AG04449 (cell line): ENCODE measurements at places on chromosomes 7 and 10.

- no peak for DNase-seq
These were observed 25.8 kb upstream of the SLF2 start for GRCh38 chr10:100886963-100887362.

DNA sequence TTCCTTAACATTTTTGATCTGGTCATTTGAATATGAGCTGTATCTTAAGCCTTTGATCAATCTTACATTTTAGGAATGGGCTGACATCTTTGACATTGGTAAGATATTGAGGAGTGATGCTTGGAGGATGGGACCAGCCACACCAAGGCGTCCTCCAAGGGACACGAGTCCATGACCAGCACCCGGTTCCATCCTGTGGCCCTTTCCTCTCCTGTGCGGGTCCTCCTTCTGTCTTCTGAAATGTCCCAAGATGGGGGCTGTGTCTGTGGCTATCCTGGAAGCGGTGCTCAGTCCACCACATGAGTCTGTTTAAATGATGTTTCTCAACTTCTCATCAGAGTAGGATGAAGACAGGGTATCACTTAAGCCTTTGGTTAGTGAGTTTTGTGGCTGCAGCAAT lies 67.3 kb upstream of the SHH start:
- DNase-seq: no peak

- no peak for DNase-seq
These were observed 116.8 kb downstream of the CPED1 start for GRCh38 chr7:121105262-121105661.

GRCh38 chr7:16471933-16472332 lies 6.4 kb upstream of the SOSTDC1 start:
- DNase-seq: no peak

GRCh38 chr7:29320577-29320976 lies 126.0 kb downstream of the CHN2 start:
- no peak for DNase-seq

GRCh38 chr10:37535459-37536246 lies 321.8 kb downstream of the ZNF248 start:
- no peak for DNase-seq

DNA sequence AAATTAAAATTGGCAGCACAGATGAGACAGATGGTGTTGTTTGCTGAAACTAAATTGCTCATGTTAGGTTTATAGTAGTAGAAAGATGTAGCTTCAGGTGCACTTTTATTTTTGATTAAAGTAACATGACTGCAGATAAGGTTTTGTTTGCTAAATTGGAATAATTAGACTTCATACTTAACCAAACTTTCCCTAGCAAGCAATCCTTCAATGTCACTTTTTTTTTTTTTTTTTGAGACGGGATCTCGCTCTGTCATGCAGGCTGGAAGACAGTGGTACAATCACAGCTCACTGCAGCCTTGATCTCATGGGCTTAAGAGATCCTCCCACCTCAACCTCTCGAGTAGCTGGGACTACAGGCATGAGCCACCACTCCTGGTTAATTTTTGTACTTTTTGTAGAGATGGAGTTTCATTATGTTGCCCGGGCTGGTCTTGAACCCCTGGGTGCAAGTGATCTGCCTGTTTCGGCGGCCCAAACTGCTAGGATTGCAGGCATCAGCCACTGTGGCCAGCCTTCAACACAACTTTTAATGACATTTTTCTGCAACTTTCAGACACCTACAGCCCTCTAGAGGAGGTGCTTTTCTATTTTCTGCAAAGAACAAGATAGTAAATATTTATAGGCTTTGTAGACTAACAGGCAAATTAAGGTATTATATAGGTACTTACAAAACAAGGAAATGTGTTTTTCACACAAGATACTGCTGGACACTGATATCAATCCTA lies 84.8 kb upstream of the CCNY start:
- DNase-seq: no peak

DNA sequence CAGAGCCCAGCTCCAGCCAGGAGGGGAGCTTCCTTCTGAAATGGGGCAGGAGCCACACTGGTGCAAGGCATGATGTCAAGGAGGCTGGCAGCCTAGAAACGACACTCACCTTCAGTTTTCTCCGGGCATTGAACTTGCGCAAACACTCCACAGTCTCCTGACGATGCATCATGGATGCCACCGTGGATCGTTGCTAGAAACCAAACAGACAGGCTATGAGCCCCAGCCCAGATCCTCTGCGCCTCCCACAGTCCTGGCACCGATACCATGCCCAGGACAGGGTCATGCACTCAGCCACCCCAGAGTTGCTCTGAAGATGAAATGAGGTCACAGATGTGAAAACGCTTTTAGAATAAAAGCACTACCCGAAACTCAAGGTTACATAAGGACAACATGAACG lies 31.0 kb upstream of the NDST2 start:
- no peak for DNase-seq

- no peak for DNase-seq
These were observed 893.4 kb downstream of the XPNPEP1 start for GRCh38 chr10:109029870-109030269.

DNA sequence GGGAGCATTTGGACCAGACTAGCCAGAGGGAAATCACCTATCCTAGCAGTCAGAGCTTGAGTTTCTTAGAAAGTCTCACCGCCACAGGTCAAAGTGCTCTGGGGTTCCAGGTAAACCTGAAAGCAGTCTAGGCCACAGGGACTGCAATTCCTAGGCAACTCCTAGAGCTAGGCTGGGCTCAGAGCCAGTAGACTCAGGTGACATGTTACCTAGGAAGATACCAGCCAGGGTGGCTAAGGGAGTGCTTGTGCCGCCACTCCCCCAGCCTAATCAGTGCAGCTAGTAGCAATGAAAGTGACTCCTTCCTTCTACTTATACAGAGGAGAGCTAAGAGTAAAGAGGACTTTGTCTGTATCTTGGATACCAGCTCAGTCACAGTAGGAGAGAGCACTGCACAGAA lies 348.7 kb upstream of the HPS1 start:
- no peak for DNase-seq

DNA sequence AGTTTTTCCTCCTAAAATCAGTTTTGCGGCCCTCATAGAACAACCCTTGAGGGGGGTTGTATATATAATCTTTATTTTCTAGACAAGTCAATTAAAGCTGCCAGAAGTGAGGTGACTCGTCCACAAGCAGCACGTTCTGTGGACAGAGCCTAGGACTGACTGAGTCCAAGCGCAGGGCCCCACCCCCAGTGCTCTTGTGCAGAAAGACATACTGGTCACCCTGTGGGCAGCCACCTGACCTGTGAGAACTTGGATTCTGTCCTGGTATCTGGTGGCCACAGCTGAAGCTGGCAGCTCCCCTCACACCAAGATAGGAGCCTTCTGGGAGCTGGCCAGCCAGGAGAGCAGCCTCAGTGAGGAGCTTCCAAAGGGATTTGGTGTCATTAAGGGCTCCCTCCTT lies 89.3 kb downstream of the GRK5 start:
- DNase-seq: no peak

DNA sequence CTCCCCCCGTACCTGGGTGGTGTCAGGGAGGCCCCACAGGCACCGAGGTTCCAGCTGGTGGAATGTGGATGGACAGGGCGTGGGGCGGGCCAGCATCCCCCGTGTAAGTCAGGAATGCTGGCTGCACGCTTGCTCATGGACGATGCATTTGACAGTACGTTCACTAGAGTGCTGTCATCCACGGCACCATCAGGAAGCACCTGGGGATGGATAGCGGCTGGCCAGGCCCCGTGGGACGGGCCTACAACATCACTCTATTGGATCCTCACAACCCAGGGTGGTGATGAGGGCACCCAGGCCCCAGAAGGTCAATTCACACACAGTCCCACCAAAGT lies 63.6 kb downstream of the INSIG1 start:
- DNase-seq: no peak

DNA sequence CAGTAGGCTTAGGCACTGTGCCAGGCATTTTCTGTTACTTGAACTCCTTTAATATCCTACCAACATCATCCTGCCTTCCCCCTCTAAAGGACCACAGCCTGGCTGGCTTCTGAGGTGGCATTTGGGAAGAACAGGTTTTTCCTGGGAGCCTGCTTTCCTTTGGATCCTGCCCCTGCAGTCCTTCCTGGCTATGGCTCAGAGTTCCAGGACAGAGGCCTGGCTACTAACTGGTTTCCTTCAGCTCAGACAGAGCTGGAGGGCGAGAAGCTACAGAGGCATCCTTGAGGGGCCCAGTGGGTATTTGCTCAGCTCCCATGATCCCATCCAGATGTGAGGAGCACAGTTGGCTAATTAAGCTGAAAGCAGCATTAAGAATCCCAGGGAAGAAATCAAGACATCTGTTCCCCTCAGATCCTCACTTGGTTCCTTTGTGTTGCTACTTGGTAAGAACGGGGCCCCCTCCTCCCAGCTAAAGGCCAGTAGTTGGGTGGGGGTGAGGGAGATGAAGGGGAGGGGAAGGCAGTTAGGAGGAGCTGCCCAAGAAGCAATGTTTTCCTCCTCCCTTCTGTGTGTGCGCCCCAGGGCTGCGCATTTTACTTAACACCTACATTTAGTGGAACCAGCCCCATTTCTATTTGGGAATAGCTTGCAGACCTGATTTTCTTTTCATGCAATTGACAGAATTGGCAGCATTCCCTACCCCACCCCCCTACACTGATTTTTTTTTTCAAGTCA lies 142.6 kb upstream of the SORCS3 start:
- no peak for DNase-seq

DNA sequence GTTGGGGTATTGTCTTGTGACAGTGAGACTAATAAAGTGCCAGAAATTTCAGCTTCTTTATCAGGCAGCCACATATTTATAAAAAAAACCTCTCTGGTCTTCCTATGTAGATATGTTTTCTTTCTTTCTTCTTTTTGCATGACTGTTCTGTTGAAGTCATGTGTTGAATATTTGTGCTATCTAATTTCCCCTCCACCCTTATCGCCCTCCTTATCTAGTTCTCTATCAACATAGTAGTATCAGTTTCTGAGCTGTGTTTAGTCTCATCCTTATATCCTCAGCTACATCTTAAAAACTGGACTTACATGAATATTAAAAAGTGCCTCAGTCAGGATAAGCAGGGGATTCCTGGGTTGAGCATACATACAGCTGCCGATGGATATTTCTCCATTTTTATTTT lies 53.9 kb downstream of the SEMA3D start:
- no peak for DNase-seq

GRCh38 chr7:8200717-8201116 lies 61.2 kb downstream of the ICA1 start:
- no peak for DNase-seq

DNA sequence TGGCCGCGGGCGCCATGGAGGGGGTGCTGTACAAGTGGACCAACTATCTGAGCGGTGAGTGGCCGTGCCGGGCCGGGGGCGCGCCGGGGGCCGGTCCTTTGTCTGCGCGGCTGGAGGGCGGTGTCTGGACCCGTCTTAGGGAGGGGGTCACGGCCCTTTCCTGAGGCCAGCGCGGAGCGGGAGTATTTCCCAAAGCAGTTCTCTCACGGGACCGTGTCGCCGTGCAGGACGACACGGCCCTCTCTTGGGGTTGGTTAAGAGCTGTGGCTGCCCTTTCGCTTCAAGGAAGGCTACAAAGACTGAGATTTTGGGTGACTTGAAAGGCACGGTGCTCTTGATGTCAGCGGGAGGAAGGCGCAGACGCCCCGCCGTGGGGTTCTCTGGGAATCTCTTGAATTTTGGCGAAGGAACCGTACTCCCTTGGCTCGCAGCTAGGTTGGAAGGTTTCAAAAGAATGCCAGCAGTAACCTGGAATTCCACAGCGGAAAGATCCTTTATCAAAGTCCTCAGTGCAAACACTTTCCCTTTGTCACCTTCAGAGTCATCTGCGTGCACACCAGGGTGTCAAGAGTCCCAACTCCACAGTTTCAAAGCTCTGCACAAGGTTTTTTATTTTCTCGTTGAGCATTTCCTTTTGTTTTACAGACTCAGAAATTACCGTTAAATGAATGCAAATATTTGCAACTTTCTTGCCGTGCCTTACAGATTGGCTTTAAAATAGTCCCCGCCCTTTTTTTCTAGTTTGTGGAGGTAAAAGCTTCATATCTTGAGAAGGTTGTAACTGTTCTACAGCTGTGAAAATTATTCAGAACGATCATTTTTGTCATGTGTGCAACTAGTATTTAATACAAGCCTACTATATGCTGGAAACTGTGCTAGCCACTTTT lies 780 bp downstream of the PLEKHA8 start:
- no peak for DNase-seq

DNA sequence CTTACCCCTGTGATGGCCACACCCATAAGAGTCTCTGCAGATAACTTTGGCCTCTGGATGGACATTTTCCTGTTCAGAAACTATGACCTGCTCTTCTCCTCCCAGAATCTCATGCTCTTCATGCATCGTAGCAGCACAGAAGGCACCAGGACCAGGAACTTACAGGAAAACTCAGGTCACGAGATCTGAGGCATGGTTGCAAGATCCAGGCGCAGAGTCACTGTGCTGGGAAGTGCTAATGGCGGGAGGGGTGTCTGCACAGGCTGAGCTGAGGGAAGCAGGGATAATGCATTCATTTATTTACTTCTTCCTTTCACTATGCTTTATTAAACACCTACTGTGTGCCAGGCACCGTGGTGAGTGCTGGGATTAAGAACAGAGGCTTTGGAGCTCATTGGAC lies 48.2 kb upstream of the LOXL4 start:
- no peak for DNase-seq

DNA sequence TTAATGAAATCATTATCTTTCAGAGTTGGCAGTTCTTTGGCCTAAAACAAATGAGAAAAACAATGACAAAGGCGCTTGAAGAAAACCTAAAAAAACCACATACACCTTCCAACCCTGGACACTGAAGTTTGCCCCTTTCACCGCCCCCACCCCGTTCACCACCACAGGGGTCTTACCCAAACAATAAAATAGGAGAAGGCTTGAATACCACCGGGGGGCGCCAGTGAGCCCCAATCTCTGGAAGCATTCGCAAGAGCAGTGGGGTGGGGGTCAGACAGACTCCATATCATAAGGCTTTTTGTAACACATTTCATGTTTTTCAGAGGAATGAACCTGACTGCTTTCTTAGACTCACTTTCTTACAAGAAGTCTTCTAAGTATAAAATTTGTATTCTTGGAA lies 163.6 kb downstream of the PIP4K2A start:
- DNase-seq: no peak

DNA sequence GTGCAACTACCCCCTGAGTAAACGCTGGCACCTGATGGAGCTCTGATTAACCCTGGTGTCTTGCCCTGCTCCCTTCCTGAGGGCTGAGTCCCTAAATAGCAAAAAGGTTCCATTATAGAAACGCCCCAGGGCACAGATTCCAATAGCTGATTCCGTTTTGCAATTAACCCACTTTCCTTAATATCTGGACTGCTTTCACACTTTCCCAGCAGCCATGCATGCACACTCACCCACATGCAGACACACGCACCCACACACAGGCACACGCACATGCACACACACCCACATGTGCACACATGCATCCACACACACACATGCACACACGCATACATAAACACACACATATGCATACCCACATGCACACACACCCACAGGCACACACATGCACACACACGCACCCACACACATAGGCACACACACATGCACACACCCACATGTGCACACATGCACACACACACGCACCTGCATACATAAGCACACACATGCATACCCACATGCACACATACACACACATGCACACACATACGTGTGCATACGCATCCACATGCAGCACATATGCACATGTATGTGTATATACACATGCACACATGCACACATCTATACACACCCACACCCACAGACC lies 129.3 kb downstream of the PAXIP1 start:
- no peak for DNase-seq
